Heart right ventricle (tissue), 16 donors: ENCODE measurements at places on chromosomes 5 and 9. TPM values are rescaled to one million over a fixed set of nuclear protein-coding genes. Genes with fewer than 3 reads are reported as not detected.

- no peaks in the 10 kb centered on the region for H3K27me3 ChIP-seq
- no peak for DNase-seq
- H3K27ac ChIP-seq: no peak overlapping the region
- H3K36me3 ChIP-seq: no peaks in the 10 kb centered on the region
- no peak overlapping the region for H3K4me3 ChIP-seq
These were observed 46.1 kb downstream of the NMUR2 start for GRCh38 chr5:152358861-152359568.

DNA sequence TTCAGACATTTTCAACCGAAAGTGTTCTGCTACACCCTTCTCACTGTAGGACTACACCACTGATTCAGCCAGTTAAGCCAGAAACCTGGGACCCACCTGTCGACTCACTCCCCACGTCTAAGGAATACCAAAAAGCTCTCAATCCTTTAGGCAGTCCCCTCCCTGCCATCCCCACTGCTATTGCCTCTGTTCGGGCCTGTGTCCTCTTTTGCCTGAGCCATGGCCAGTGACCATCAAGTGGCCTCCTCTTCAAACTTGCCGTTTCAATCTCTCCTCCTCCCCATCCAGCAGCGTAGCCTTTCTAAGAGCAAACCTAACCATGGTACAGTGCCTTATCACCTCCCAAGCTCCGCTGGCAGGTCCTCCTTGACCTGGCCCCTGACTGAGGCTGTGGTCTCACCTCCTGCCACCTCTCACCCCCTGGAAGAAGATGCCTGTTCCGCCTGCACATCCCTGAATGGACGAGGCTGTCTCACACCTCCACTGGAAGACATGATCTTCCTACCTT lies 64.1 kb downstream of the GALNT12 start:
- no peak overlapping the region for H3K4me3 ChIP-seq
- H3K4me1 ChIP-seq: peaks cover 18% of the 10 kb centered on the region
- DNase-seq: no peak
- H3K27me3 ChIP-seq: no peaks in the 10 kb centered on the region
- no peak overlapping the region for H3K27ac ChIP-seq

DNA sequence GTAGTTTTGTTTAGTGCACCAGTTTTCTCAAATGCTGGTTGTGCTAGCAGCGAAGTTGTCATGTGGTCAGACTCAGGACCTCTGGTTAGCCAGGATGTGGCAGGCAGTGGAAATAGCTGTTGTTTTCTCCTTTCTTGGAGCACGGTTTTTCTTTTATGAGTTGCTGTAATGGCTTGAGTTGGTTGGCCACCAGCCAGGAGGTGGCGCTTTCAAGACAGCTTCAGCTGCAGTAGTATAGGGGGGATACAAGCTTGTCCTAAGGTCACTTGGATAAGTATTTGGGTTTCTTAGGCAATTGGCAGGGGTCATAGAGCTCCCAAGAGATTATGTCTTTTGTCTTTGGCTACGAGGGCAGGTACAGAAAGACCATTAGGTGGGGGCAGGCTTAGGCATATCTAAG lies 274.2 kb upstream of the TARS1 start:
- no peak overlapping the region for H3K27ac ChIP-seq
- no peak overlapping the region for H3K4me3 ChIP-seq
- no peaks in the 10 kb centered on the region for H3K27me3 ChIP-seq
- H3K36me3 ChIP-seq: no peaks in the 10 kb centered on the region

- H3K36me3 ChIP-seq: no peaks in the 10 kb centered on the region
- H3K27ac ChIP-seq: no peak overlapping the region
- no peaks in the 10 kb centered on the region for H3K27me3 ChIP-seq
- H3K4me1 ChIP-seq: no peaks in the 10 kb centered on the region
These were observed 412.6 kb downstream of the DMRT2 start for GRCh38 chr9:1462626-1463308.

DNA sequence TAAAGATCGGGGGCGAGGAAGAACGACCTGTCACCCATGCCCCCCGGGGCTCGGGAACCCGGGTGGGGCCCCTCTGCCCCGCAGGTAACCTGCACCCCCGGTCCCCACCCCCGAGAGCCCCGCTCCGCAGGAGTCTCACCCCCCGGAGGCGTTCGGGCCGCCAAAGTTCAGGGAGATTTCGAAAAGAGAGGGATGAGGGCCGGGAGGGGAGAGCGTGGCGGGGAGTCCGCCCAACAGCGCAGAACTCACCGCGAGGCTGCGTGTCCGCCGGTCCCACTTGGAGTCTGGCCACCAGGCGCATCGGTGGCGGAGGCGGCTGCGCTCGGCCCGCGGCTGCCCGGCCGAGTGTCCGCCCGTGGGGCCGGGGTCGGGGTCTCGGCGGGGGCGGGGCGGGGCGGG lies at the start of gene PHF19:
Gene PHF19 (minus strand): TSS at position 347 of the 399 bp plus-strand sequence. CDS start 2,447 bp downstream, outside the sequence.
- H3K4me1 ChIP-seq: peaks cover 21% of the 10 kb centered on the region
- H3K27ac ChIP-seq: peak within 1 kb of the TSS; percentile 76
- H3K27me3 ChIP-seq: no peaks in the 10 kb centered on the region
- peak; percentile 33 for DNase-seq
- H3K4me3 ChIP-seq: peak within 1 kb of the TSS; percentile 63

Gene IDNK
- total RNA-seq: 3.2 TPM

- DNase-seq: no peak
- no peaks in the 10 kb centered on the region for H3K4me1 ChIP-seq
- H3K27me3 ChIP-seq: no peaks in the 10 kb centered on the region
- H3K36me3 ChIP-seq: no peaks in the 10 kb centered on the region
- no peak overlapping the region for H3K4me3 ChIP-seq
- H3K27ac ChIP-seq: no peak overlapping the region
These were observed 291.1 kb upstream of the TLE4 start for GRCh38 chr9:79280691-79281090.

DNA sequence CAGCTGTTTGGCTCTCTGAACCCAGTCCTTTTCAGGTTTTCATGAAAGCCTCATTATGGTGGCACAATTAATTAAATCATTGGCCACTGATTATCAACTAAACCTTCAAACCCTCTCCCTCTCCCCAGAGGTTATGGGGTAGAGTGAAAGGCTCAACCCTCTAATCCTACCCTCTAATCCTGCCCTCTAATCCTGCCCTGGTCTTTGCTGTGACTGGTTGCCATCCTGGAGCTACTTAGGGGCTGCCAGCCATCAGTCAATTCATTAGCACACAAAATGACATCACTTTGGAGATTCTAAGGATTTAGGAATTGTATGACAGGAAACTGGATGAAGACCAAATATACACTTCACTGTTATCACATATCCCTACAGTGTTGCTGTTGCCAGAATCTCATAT lies 36.1 kb downstream of the ANKS6 start:
- peaks cover 16% of the 10 kb centered on the region for H3K36me3 ChIP-seq
- H3K4me3 ChIP-seq: no peak overlapping the region
- H3K27me3 ChIP-seq: no peaks in the 10 kb centered on the region
- H3K27ac ChIP-seq: no peak overlapping the region
- H3K4me1 ChIP-seq: no peaks in the 10 kb centered on the region

DNA sequence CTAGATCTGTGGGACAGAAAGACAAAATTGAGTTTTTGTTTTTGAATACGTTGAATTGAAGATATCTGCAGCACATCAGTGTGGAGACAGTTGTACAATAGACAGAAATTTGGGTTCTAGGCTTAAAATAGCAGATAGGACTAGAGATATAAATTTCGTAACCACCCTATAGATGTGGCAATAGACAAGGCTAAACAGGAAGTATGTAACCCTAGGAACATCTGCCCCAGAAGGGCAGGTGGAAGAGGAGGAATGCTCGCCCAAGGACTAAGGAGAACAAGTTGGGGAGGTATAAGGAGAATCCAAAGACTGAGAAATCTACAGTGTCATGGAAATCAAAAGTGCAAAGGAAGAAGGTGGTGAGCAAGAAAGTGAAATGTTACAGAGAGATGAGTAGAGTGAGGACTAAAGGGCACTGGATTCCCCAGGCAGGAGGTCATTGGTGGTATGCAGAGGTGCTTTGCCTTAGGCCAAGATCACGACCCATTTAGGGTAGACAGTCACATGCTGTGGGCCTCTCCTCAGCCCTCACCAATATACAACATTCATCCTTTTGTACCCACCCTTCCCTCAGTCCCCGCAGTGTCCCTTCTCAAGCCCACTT lies 109.1 kb upstream of the ELL2 start:
- peaks cover 3% of the 10 kb centered on the region for H3K4me1 ChIP-seq
- H3K4me3 ChIP-seq: no peak overlapping the region
- no peaks in the 10 kb centered on the region for H3K27me3 ChIP-seq
- H3K27ac ChIP-seq: no peak overlapping the region

DNA sequence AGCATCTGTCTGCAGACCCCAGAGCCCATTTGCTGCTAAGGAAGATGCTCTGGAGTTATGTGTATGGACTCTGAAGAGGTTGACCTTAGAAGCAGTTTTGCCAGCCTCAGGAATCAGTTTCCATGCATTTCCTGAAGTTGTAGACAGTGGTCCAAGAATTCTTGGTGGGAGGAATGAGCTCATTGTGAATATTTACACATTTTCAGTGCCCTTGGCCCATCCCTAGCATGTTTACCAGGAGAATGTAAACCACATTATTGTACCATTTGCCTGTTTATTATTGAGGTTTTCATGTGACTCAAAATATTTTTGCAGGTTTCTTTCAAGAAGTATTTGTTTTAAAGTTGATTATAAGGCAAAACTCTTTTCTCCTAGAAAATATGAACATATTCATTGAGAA lies 93.8 kb downstream of the NXNL2 start:
- H3K27me3 ChIP-seq: no peaks in the 10 kb centered on the region
- H3K27ac ChIP-seq: no peak overlapping the region
- H3K4me3 ChIP-seq: no peak overlapping the region
- H3K36me3 ChIP-seq: no peaks in the 10 kb centered on the region
- DNase-seq: no peak

- no peak for DNase-seq
- H3K4me3 ChIP-seq: no peak overlapping the region
- no peaks in the 10 kb centered on the region for H3K27me3 ChIP-seq
These were observed 9.7 kb downstream of the TERT start for GRCh38 chr5:1285141-1285540.

Gene CDKN2B-AS1
- total RNA-seq: not detected

Gene CDX1
- not detected for total RNA-seq

DNA sequence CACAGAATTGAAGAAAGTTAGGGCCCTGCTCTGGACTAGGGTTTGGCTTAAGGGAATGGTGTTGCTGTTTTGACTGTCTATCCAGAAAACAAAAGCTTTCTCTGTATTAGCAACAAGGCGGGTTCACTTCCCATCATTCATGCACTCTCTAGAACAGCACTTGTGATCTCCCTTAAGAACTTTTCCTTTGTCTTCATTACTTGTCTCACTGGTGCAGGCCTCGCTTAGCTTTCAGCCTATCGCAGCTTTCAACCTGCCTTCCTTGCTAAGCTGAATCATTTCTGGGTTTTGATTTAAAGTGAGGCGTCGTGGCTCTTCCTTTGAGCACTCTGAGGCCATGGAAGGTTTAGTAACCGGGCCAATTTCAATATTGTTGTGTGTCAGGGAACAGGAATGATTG lies 35.2 kb upstream of the LPCAT1 start:
- H3K27ac ChIP-seq: no peak overlapping the region
- no peaks in the 10 kb centered on the region for H3K4me1 ChIP-seq
- no peaks in the 10 kb centered on the region for H3K36me3 ChIP-seq
- no peak overlapping the region for H3K4me3 ChIP-seq
- DNase-seq: no peak

DNA sequence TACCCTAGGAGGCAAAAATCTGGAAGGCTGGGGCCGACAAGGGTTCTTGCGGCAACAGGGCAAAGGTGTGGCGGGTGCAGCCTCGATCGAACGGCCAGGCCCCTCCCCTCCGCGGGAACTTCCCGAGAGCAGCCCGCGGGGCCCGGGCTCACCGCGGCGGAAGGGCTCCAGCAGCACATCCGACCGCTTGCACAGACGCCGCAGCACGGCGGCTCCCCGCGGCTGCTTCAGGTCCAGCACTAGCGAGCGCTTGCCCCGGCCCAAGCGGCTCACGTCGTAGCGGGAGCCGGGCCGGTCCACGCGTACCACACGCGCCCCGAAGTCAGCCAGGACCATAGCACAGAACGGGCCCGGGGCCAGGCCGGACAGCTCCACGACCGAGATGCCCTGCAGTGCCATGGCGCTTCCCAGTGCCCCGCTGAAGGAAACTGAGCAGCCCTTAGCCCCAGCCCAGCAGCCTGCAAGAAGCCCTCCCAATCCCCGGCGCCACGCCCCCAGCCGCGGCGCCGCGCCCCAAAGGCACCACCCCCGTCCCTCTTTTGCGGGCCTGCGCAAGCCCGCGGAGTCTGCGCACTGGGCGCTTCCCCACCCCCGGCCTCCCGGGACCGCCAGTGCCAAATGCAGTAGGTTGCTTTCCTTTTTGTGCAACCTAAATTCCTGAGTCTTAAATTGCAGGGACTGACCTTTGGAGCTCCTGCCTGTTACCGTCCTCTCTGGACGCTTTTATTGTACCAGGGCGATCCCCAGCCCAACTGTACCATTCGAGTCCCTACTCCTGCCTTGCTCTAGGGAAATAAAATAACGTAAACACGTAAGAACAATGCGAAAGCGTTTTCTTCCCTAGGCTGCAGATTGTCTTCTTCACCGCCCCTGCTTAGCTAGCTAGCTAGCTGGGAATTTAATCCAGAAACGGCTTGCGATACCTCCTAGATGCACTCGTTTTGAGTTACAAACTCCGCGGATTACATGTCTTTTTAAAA lies at the start of gene AMACR:
Gene AMACR (minus strand): TSS at position 430 of the 980 bp plus-strand sequence. CDS start 31 bp downstream, at position 399.
- H3K36me3 ChIP-seq: peaks cover 1% of the 10 kb centered on the region
- H3K27me3 ChIP-seq: no peaks in the 10 kb centered on the region
- peak; percentile 92 for DNase-seq

DNA sequence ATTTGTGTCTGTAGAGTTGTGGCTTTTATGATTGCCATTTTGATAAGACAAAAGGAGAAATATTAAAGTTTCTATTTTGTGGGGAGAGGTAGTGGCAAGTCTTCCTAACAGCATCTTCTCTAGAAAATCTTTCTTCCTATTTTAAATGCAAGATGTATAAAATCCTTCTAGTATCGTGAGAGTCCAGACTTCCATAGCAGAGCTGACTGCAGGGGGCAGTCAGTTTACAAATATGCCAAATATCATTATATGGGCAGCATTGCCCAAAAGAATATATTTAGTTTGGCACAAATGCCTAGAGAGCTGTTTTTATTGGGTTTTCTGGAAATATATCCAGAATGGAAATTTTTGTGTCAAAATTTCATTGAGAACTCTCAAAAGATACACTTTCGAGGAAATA lies 82.1 kb upstream of the ALDH1A1 start:
- H3K27ac ChIP-seq: no peak overlapping the region
- H3K36me3 ChIP-seq: no peaks in the 10 kb centered on the region
- no peak for DNase-seq
- H3K4me3 ChIP-seq: no peak overlapping the region

DNA sequence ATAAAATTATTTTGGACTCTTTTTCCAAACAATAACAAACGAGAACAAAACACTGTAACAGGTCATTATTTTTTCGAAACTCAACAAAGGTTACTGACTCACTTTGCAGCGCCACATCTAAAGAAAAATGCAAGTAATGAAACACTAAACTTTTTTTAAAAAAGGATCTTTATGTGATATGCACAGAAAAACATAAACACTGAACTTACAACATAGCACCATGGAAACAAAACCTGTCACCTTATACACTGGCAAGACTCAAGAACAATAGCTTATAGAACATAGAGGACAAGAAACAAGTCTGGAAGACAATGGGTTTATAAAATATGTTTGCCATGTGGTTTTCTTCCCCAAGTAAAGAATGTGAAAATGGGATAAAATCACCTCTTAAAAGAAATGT lies 85.2 kb downstream of the AUH start:
- H3K4me1 ChIP-seq: no peaks in the 10 kb centered on the region
- no peak overlapping the region for H3K27ac ChIP-seq
- no peak for DNase-seq
- no peaks in the 10 kb centered on the region for H3K36me3 ChIP-seq

Gene TCF7
- total RNA-seq: 3.3 TPM
